ENCODE measurements at places on chromosomes 1 and 21.
A peak's percentile ranks its signal among the peaks of the same experiment; 100 is the strongest.

DNA sequence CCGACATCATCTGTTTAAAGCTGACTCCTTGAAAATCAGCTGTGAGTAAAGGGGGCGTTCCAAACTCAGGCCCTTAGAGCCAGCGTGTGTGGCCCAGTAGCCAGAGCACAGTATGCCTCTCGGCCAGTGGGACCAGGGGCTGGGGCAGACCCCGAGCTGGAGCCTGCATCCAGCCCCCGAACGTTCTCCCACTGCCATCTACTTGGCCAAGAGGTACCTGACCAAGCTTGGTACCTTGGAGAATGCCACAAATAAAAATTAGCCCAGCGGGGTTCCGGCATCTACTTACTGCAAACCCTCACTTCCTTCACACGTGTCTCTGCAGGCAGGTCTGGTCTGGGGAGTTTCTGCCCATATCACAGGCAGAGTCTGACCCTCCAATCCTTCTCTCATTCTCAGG, 56.7 kb upstream of the COL6A2 start:
- no peak for DNase-seq

- no peak for DNase-seq
Observed at GRCh38 chr1:198520524-198521254, 19.8 kb downstream of the ATP6V1G3 start.

GRCh38 chr1:205396967-205397616, 24.8 kb downstream of the LEMD1 start:
- DNase-seq = peak; percentile 6

- no peak for DNase-seq
Observed at GRCh38 chr1:230385158-230385450, 41.0 kb downstream of the PGBD5 start.

- DNase-seq = no peak
Observed at GRCh38 chr1:4565801-4566449, 88.5 kb upstream of the AJAP1 start.

DNA sequence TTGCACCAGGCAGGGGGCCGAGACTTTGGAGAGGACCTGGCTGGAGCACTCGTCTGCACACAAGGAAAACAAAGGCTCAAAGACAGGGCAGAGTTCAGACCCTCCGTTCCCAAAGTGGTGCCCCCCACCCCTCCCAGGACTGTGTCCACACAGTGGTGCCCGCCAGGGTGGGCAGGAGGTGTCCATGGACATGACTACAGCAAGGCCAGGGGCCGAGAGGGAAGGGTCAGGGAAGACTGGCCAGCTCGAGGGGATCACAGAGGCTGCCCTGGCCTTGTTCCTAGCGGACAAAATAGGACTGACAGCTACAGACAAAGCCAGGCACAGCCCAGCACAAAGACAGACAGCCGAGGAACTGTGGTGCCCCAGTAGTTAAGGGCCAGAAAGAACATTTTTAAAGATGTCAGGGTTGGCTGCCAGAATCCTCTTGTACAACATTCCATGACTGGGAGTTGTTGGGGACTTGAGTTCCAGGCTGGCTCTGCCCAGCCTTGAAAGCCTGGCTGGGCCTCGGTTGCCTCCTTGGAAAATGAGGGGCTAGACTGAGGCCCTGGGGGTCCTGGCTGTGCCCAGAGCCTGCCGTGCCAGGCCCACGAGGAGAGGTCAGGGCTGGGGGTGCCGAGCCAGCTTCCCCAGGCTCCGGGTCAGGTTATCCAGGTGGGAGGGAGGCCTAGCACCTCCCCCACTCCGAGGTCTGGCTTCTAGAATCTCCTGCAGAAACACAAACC, 63.7 kb downstream of the SLX9 start:
- DNase-seq = no peak

DNA sequence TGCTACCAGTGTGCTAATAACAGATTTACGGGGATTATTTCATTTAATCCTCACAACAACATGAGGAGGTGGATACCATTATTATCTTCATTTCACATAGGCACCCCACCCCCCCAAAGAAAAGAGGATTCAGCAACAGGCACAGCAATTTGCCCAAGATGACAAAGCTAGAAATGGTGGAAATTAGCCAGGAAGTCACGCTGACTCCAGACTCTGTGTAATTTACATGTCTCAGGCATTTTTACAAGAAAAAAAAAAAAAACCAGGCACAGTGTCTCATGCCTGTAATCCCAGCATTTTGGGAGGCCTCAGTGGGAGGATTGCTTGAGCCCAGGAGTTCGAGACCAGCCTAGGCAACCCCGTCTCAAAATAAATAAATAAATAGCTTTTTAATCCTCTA, 37.5 kb upstream of the PRDM2 start:
- DNase-seq = no peak

- DNase-seq = no peak
Observed at GRCh38 chr1:227779021-227779441, 36.4 kb upstream of the PRSS38 start.

DNA sequence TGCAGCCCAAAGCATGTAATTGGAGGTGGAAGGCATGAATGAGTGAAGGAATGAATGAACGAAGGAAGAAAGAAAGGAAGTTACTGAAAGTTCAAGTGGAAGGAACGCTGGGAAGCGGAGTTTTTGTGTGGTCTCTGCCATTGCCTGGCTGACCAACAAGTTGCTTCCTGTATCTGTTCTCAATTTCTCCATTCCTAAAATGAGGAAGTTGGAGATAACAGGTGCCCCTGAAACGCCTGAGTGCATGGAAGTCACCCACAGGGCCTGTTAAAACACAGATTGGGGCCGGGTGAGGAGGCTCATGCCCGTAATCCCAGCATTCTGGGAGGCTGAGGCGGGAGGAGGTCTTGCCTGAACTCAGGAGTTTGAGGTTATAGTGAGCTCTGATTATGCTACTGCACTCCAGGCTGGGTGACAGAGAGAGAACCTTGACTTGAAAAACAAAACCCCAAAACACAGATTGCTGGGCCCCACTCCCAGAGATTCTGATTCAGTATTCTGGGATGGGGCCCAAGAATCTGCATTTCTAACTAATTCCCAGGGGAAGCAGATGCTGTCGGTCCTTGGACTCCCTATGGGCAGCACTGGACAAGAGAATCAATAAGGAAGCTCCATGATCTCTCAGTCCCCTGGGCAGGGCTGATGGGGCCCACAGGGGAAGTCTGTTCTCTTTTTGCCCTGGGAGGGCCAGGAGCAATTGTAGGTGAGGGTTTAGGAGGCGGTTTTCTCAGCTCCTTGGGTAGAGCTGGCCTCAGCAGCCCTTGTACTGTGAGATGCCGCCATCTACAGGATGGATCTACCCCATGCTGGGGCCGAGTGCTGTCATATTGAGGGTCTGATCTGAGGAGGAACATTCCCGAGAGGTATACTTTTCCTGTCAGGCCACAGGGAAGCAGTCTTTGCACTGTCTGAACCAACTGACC, 3.3 kb upstream of the CNR2 start:
- DNase-seq = peak; percentile 69

- no peak for DNase-seq
Observed at GRCh38 chr1:159275891-159276290, 26.2 kb upstream of the FCER1A start.

DNA sequence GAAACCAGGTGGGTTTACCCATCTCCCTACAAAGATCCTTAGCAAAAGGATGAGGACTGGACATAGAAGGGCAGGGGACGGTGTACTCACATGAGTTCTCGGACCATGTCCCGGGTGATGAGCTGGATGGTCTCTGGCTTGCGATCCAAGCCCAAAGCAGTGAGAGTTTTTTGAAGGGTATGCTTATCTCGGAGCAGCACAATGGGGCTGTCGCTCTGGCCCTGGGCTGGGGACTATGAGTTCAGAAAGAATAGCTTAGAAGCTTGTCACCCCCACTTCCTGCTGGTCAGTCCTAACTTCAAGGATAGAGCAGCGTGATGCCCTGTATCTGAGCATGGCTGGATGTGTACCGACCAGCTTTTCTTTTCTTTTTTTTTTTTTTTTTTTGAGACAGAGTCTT, 9.6 kb downstream of the CFAP45 start:
- DNase-seq = no peak

GRCh38 chr1:228475812-228476211, 11.4 kb upstream of the RNF187 start:
- DNase-seq = no peak

DNA sequence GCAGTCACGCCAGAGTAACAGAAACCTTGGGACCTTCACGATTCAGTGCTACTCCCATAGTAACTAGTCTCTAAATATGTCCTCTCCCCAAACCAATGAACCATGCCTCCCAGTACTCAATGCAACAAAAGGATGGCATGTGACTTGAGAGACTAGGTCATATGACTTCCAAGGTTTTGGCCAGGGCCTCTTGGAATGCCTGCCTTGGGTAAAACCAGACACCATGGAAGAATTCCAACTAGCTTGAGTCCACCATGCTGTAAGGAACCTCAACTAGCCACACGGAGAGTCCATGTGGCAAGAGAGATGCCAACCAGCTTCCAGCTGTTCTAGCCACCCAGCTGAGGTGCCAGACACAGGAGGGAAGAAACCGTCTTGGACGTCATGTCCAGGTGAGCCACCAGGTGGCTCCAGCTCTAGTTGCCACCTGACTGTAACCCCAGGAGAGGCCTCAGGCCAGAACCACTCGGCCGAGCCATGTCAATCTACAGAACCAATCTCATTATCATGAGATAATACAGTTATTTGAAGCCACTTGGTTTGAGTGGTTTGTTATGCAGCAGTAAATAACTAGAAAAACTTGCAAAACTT, 115.0 kb downstream of the SYF2 start:
- DNase-seq = peak; percentile 49

DNA sequence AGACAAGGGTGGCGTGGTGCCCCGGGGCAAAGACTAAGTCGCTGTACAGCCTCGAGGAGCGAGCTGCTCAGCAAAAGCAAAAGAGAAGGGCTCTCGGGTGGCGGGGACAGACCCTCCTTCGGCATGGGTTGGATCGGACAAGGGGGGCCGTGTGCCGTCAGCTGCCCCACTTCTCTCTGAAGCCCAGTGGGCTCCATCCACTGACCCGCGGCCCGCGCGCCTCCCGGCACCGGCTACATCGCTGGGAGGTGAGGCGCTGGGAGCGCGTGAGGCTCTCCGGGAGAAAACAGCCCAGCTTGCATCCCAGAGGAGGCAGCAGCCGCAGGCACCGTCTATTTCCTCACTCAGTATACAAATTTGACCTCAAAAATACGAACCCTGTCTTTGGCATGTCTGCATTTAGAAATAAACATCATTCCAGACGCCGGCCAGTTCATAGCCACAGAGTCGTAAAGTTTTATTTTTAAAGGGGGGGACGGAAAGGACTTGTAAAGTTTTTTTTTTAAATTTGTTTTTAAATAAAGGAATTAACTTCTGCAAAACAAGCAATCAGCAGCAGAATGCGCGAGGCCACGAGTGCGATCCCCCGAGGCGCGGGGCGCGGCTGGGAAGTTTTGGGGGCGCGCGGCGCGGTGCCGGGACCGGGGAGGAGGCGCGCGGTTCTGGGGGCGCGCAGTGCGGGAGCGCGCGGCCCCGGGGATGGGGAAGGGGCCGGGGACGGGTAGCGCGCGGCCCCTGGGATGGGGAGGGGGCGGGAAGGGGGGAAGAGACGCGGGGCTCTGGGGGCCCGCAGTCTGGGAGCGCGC, 689 bp upstream of the GPR137B start:
- DNase-seq = peak; percentile 35

DNA sequence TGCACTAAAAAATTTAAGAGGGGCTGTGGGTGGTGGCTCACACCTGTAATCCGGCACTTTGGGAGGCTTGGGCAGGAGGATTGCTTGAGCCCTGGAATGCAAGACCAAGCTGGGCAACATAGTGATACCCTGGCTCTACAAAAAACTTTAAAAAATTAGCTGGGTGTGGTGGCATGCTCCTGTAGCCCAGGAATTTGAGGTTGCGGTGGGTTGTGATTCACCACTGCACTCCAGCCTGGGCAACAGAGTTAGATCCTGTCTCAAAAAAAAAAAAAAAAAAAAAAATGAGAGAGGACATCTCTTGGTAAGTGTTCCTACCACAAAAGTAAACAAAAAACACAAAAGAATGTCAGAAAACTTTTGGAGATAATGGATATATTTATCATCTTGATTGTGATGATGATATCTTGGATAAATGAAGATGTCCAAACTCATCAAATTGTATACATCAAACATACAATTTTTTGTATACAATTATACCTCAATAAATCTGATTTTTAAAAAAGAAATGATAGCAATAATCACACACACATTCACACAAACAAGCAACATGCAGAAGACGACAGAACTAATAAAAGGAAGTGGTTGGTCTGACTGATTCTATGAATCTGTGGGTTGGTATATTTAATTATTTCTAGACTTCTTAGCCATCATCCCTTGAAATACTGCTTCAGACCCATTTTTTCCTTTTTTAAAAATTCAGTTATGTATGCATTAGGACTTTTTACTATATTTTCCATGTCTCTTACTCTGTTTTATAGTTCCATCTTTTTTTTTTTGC, 465.9 kb downstream of the PLA2G4A start:
- no peak for DNase-seq

GRCh38 chr1:59526240-59526639, 229.3 kb downstream of the FGGY start:
- no peak for DNase-seq

- DNase-seq = peak; percentile 9
Observed at GRCh38 chr1:107480548-107481415, 339.9 kb downstream of the NTNG1 start.

GRCh38 chr1:54532033-54532432, 16.0 kb upstream of the ACOT11 start:
- no peak for DNase-seq

DNA sequence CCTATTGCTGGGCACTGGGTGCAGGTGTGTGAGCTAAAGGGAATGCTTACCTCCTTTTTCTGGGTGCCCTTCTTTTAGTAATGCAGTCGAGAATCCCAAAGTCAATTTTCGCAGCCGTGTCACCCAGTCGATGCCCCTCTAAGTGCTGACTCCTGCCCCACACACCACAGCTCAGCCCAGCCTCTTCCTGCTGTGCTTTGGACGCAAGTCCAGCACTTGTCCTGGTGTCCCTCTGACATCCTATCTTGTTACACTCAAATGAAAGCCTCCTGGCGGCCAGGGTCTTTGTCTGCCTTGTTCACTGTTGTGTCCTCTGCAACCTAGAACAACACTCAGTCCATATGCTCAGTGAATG, 58.5 kb upstream of the RUNX3 start:
- no peak for DNase-seq

DNA sequence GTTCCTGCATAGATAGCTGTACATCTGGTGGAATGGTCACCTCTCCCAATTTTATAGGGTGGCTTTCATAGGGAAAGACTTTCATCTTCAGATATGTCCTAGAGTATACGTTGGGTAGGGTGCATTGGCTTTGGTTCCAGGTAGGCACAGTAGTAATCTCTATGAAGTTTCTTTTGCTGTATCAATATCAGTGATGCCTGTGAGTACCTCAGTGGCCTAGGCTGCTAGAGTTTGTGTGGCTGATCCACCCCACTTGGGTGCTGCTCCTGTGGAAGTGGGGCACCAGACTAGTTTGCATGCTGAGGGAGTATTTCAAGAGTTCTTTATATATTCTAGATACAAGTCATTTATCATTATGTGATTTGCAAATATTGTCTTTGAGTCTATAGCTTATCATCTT, 370.5 kb upstream of the VAMP3 start:
- DNase-seq = no peak

- no peak for DNase-seq
Observed at GRCh38 chr1:85273397-85273796, 3.0 kb downstream of the BCL10 start.

DNA sequence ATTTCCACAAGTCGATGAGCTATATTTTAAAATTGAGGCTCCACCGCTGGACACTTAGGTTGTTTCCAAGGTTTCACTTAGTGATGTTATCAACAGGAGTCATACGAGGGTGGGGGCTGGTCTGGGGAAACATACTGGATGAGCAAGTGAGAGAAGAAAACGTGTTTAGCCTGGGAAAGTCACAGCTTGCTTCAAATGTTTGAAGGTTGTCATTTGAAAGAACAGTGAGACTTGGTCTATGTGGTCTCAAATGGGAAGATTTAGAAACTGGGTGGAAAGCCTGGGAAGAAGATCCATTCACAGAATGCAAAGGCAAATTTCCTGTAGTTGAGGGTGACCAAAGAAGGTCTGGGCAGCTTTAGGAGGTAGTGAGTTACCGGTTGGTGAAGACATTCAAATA, 9.9 kb upstream of the DYRK1A start:
- no peak for DNase-seq
